Neural crest cell (in vitro differentiated cells): ENCODE measurements at places on chromosomes 12 and 14.

DNA sequence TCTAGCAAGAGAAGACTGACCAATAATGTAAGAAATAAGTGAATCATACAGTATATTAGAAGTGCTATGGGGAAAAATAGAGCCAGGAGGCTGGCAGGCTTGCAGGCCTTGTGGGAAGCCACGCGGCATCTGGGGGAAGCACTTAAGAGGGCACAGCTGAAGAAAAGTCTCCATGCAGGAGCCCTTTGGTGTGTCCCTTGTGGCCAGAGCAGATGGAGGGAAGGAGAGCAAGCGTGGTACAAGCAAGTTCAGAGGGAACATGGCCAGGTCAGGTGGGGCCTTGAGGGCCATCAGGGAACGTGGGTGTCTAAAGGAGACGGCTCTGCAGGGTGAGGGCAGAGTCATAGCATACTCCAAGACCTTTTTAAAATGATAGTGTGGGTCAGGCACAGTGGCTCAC, 51.7 kb downstream of the LRRC74A start:
- H3K27me3 ChIP-seq, result no peaks in the 10 kb centered on the region
- H3K27ac ChIP-seq, result no peak overlapping the region
- no peaks in the 10 kb centered on the region for H3K36me3 ChIP-seq

- DNase-seq, result no peak
- H3K27ac ChIP-seq, result no peak overlapping the region
- no peaks in the 10 kb centered on the region for H3K27me3 ChIP-seq
- no peak overlapping the region for H3K4me3 ChIP-seq
- peaks cover 16% of the 10 kb centered on the region for H3K36me3 ChIP-seq
These were observed 14.4 kb upstream of the SDR39U1 start for GRCh38 chr14:24456980-24457379.

DNA sequence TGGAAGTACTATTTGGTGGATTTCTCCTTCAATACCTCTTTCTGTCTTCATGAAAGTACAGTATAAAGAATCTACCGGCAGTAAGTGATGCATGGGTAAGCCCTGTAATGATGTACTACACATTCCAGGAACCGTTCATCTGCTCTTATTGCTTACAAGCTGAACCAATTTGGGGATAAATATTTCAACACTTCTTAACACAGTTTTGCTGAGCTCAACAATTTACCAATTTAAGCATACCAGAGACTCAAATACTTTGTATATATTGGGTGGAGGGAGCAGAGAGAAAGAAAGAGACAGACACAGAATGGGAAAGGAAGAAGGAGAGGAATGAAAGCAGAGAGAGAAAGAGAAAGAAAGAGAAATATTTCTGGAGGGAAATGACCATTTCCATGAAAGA, 821.1 kb upstream of the FLRT2 start:
- no peak overlapping the region for H3K4me3 ChIP-seq
- no peaks in the 10 kb centered on the region for H3K4me1 ChIP-seq
- no peak overlapping the region for H3K27ac ChIP-seq
- H3K36me3 ChIP-seq, result no peaks in the 10 kb centered on the region
- no peak for DNase-seq

- DNase-seq, result peak; percentile 64
- H3K27ac ChIP-seq, result no peak overlapping the region
- no peaks in the 10 kb centered on the region for H3K36me3 ChIP-seq
- H3K27me3 ChIP-seq, result peaks cover 3% of the 10 kb centered on the region
These were observed 8.1 kb downstream of the LRRC43 start for GRCh38 chr12:122190842-122191668.

GRCh38 chr12:1855241-1855640, 34.9 kb downstream of the LRTM2 start:
- H3K4me1 ChIP-seq, result peaks cover 4% of the 10 kb centered on the region
- no peaks in the 10 kb centered on the region for H3K36me3 ChIP-seq
- DNase-seq, result no peak
- no peak overlapping the region for H3K27ac ChIP-seq
- H3K4me3 ChIP-seq, result no peak overlapping the region

GRCh38 chr12:92987362-92987761, 58.3 kb upstream of the EEA1 start:
- peaks cover 2% of the 10 kb centered on the region for H3K36me3 ChIP-seq
- DNase-seq, result peak; percentile 6
- no peak overlapping the region for H3K27ac ChIP-seq
